ENCODE measurements at places on chromosomes 5 and 9.

- no peak for DNase-seq
Observed at GRCh38 chr5:14733661-14734060, 69.1 kb downstream of the OTULIN start.

DNA sequence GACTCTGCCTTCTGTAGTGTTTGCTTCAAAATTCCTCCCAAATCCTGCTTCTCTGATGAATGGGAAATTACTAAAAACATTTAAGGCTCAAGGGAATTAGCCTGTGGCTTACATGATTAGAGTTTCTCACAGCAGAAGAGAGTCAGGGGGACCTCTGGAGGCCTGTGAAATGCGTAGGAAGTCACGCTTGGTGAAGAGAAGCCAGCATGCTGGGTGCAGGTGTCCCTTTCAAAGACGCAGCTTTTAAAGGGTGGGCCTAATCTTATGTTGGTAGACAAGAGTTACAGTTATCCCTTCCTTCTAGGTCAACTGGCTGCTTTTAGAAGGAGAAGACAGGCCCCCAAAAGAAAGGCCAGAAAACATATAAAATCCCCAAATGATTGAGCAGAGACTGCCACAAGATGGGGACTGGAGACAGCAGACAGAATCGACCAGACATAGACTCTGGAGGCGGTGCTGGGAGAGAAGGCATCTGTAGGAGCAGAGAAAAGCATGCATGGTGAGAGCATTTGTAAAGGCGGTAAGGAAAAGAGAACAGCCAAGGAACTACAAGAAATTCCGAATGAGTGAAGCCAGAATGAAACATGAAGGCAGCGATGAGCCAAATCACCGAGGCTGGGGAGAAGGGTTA, 42.3 kb downstream of the B4GALT1 start:
- no peak for DNase-seq

- no peak for DNase-seq
Observed at GRCh38 chr9:93578844-93579243, 2.5 kb downstream of the PHF2 start.

- no peak for DNase-seq
Observed at GRCh38 chr5:160921423-160922285, 69.6 kb upstream of the ATP10B start.

GRCh38 chr9:77375956-77376532, 198.7 kb downstream of the VPS13A start:
- DNase-seq = no peak

- DNase-seq = no peak
Observed at GRCh38 chr9:124062172-124062571, 50.6 kb downstream of the LHX2 start.

- DNase-seq = peak; percentile 30
Observed at GRCh38 chr9:93154293-93154903, 20.3 kb upstream of the NINJ1 start.

GRCh38 chr5:175718401-175719108, 60.7 kb downstream of the HRH2 start:
- DNase-seq = peak; percentile 30

DNA sequence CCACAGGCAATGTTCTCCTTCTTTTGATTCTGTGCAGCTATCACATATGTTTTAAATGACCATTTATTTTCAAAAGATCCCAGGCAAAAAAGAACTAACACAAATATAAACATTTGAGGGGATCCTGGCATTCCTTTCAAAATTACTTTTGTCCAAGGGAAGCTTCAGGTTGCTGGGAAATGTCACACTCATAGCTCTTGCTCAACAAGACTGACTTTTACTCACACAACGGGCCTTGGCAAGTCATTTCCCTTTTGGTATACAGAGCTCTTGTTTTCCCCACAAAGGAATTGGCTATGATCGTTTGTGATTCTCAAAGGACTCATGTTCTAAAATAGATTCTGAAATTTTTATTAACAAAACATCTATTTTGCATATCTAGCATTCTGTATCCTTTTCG, 4.5 kb upstream of the PALM2AKAP2 start:
- DNase-seq = no peak

GRCh38 chr5:172827841-172828240, 6.2 kb upstream of the ERGIC1 start:
- DNase-seq = no peak

DNA sequence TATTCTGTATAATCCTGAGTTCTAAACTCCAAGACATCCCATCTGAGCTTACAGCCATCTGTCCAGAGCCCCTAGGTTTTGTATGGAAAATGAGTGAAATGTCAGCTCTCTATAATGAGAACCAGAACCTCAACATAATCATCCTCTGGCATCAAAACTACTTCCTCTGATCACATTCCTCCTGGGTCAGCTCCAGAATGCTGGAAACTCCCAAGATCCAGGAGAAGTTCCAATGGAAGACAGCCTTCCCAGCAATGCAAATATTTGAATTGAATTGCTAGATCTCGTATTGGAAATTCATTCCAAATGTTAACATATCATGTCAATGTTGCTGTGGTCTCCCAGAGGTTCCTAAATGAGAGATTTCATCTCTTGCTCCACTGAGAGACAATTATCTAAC, 23.8 kb downstream of the C9 start:
- DNase-seq = no peak

DNA sequence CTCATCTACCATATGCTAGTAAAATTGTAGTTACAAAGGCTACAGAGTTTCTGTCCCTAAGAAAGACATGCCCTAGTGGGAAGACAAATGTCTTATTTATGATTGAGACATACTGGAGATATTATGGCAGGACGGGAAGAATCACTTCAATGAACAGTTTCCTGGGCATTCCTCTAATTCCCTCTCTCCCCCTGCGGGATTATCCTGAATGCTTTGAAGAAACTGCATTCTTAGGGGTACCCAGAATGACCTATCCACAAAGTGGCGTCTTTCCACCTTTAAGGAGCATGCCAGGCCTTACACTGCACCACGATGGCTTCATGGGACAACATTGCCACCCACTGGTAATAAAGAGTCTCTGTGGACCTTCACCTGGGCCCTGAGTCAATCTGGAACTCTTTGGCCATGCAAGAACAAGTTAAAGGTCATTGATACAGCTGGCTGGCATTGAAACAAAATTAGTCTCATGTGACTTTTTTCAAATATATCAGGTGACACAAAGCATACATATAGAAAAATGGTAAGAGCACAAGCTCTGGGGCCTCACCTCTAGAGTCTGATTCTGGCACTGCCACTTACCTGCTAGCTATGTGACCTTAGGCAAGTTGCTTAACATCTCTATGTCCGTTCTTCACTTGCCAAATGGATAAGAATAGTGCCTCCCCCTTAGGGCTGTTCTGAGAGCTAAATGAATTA, 32.0 kb downstream of the ANKRD55 start:
- peak; percentile 48 for DNase-seq

DNA sequence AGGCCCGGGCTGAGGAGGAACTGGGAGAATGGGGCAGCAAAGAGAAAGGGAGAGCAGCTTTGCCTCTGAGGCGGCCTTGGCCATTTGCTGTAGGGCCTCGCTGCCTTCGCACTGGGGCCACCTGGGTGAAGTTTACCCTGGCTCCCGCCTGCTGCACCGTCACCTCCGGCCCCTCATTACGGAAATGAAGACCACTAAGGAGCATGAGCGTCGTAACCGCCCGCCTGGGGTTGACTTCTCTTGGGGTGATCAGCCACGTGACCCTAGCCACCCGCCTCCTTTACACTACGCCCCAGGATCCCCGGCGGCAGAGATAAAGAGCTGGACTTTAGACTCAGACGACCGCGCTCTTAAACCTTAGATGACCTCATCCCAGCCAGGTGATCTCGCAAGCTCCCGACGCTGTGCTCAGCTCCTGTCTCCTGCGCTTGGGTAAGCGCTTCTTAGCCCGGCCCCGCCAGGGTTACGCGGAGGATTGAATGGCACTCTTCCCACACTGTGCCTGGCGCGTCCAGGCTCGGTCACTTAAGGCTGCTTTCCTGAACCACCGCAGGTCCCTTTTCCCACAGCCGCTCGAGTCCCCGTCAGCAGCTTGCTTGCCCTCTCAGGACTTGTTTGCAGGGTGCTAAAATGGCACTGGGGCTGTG, 107.9 kb upstream of the LARP1 start:
- no peak for DNase-seq

DNA sequence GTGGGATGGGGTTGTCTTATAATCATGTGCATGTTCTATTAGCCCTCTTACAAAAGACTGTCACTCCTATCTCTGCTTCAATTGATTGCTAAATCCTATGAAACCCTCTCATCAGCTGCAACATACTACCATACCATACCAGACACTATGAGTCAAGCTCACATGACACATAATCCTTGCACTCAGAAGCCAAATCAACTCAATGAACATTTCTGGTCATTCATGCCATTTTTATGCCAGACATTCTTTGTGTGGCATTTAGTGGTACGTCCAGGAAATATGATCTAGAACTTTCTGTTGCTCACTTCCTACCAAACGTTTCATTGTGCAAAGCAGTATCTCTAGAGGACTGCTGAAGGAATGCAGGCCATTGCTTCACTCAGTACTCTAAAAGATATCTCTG, 159.2 kb upstream of the GNA14 start:
- DNase-seq = no peak

DNA sequence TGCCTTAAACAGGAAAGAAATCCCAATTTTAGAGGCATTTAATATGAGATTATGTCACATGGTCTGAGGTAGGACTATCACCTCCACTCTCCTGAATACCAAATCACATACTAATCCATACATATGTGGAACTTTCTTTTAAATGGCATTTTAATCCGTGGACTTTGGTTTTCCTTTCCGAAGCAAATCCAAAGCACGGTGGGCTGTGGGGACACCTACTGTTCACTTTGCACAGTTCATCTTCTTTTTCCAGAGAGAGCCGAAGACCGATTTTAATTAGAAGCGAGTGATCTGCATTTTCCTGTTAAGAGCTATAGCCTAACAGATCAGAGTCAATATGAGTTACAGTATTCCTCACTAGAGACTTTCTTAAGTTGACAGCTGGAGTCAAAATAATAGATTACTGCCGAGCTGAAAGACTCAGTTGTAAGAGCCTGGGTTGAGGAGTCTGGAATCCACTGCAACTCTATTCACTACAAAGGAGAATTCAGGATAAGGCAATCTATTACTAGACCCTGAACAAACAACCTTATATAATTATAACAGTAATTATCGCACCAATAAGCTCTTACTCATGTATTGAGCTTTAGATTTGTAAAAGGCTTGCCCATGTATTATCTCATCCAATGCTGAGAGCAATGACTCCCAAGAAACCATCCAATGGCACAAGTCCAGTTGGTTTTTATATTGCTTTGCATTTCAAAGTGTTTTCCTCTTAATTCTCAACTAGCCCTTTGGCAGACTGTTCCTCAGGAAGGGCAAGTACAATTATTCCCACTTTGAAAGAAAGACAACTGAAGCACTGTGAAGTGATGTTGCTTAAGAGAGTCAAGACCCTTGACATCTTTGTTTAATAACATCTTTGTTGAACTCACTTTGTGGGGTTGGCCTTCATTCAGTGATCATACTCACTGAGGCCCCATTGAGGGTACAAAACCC, 144.7 kb downstream of the TRPM6 start:
- DNase-seq = peak; percentile 20

- no peak for DNase-seq
Observed at GRCh38 chr9:22279636-22280035, 167.0 kb upstream of the DMRTA1 start.

DNA sequence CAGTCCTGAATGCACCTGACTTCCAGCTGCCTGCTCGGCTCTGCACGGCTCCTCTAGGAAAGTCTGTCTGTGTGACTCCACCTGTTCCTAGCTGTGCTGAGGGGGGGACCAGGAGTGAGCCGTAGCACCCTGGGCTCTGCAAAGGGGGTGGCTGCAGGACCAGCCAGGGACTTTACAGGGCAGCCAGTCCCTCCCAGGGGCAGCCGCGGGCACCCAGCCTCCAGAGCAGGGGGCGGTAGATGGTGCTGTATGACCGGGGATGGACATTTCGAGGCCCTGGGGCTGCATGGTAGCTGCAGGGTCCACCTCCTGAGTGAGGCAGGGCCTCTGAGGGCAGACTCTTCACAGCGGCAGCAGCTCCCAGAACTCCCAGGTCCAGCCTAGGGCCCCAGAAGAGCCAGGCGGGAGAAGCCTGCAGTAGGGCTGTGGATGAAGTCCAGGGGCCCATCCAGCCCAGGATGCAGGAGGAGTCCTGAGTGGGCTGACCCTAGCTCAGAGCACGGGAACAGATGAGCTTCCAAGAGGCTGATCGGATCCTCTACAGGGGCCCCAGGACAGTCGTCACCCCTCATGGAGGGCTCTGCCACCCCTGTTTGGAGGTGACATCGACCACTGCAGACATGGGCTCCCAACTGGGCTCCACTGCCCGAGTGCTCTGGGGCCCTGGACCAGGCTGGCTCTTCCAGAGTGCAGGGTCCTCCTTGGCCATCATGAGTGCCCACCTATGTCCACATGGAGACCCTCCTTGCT, 105.4 kb downstream of the ZNF354C start:
- DNase-seq = no peak

GRCh38 chr5:4901305-4901811, 238.8 kb upstream of the ADAMTS16 start:
- DNase-seq = no peak

DNA sequence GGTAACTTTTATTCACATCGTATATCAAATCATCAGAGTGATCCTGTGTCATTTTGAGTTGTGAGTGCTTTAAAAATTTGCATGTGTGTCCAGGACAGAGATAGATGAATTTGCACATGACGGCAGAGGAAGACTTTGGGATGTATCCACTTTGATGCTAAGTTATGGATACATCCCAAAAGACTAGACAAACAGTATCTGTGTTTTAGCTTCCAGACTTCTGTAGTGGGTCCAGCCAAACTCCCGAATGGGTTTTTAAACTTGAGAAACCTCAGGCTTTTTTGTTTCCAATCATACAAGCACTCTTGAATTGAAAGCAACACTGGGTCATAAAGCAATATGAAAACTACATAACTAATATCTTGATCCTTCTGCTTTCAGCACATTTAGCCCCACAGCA, 213.8 kb downstream of the C9orf152 start:
- DNase-seq = no peak

Measured in COR-L47 (cell line).